ENCODE measurements at places on chromosomes 12 and 14. TPM values are rescaled to one million over a fixed set of nuclear protein-coding genes. Genes with fewer than 3 reads are reported as not detected.

Gene CAPZA3
- polyA plus RNA-seq = 0.86 TPM

Gene PTGR2
- 16.8 TPM for polyA plus RNA-seq

Gene SYNE3
- 2.1 TPM for polyA plus RNA-seq

Gene ASCL4
- polyA plus RNA-seq = not detected

Gene SLC6A15
- polyA plus RNA-seq = 0.42 TPM

DNA sequence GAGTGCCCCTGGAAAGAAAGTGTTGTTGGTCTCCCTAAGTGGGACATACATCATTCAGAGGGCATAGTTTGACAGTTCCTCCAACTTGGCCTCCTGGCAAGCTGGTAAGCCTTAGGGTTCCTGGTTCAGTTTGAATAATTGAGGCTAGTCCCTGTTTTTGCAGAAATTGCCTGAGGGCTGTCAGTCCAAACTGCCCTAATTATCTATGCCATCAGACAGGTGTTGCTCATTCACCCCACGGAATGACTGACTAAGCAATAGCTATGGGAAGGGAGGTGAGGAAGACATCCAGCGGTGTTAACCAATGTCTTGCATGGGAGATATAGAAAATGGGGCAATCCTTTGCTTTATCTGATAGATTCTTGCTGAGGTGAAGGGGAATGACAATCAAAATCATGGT lies 37.6 kb downstream of the SPTSSA start:
- no peak for DNase-seq

GRCh38 chr12:12835378-12836146 lies 22.4 kb downstream of the DDX47 start:
- DNase-seq = no peak

GRCh38 chr12:71876137-71876799 lies 36.7 kb downstream of the TBC1D15 start:
- DNase-seq = no peak

- no peak for DNase-seq
Measured at GRCh38 chr12:65885312-65885711, 61.0 kb downstream of the HMGA2 start.

DNA sequence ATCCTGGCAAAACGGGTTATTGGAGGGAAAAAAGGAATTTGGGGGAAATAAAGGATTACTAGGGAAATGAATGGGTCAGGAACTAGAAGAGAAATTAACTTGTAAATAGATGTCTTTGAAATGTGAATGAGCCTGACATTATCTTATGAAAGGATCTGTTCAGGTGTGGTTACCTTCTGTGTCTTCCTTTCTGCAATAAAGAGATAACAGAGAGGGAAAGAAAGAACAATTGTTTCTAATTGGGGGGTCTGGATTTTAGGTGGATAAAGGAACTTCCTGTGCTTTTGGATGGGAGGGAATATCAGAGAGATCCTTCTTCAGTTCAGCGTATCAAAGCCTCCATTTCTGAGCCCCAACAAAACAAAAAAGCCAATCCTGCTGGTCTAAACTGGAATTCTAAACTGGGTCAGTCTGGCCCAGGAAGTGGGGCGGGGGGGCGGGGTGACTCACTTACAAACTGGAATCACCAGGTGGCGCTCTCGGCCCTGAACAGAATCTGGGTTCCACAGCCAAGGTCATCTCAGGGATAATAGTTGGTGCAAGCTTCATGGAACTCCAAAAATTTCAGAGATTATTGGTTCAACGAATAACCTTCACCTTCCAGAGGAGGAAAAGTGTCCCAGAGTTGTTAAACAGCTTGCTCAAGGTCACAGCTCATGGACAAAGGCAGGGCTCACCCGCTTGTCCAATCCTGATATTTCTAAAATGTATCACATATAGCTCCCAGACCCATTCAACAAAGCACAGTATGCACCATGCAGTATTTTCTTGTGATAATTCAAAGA lies 15.2 kb upstream of the PEBP1 start:
- peak; percentile 30 for DNase-seq

DNA sequence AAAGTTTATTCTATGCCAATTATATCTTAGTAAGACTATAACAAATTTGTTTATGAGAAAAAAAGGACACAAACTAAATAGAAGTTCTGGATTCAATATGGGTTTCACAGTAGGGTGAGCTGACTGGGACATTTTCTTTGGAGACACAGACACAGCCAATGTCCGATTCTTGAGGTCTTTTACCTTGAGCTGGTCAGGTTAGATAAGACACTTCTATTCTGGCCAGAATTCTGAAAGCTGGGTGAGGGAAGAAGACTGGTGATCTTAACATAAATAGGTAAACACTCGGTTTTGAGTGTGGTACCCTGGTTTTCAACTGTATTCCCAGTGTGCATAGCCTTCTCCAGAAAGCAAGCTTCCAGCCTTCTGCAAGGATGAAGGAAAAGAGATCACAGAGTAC lies 10.0 kb downstream of the ATP2B1 start:
- no peak for DNase-seq

DNA sequence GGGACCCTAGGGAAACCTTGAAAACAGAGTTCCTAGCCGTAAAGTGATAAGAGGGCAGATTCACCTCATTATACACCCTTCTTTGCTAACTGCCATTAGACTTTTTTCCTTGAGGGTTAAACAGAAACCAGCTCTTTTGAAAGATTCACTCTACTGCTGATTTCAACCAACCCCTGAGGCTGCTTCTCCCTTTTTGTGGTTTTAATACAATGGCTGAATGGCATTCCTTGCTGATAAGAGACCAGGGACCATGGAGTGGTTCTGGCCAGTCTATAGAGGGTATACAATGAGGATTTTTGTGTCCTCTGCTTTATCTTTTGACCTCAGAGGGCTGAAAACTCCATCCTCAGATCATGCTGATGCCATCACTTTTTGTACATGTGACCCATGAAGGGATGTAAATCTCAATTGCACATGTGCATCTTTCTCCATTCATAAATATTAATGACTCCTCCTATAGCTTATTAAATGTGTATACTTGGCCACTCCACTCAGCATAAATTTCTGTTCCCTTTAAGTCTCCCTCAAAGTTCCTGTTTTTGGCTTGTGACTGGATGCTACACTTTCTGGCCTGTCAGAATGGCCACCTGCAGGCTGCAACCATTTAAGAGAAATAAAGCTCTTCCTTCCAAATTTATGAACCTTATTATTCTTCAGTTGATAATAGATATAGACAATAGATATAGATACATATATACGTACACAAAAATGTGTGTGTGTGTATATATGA lies 233.8 kb upstream of the SEL1L start:
- DNase-seq = no peak

DNA sequence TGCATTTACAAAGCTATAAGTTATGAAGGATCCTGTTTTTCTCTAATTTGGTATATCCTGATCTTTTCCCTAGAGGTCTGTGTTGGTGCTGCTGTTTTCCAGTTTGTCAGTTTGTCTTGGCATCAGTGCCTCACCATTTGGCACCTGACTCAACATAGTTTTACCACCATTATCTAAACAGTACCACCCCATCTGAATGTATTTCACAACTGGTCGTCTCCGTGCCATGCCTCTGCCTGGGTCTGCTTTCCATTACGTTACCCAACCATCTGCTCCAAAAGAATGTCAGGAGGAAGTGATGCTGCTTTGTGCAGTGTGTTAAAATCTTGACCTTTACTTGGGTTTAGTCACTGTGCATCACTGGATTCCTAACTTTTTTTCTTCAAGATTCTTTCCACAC lies 129.3 kb upstream of the RASSF8 start:
- no peak for DNase-seq

- no peak for DNase-seq
Measured at GRCh38 chr12:103687253-103687652, 100.2 kb downstream of the STAB2 start.

- no peak for DNase-seq
Measured at GRCh38 chr12:52452101-52452500, at the start of gene KRT6B. KRT6B (minus strand) TSS chr12:52452146; CDS start chr12:52452078, 68 bp downstream.

DNA sequence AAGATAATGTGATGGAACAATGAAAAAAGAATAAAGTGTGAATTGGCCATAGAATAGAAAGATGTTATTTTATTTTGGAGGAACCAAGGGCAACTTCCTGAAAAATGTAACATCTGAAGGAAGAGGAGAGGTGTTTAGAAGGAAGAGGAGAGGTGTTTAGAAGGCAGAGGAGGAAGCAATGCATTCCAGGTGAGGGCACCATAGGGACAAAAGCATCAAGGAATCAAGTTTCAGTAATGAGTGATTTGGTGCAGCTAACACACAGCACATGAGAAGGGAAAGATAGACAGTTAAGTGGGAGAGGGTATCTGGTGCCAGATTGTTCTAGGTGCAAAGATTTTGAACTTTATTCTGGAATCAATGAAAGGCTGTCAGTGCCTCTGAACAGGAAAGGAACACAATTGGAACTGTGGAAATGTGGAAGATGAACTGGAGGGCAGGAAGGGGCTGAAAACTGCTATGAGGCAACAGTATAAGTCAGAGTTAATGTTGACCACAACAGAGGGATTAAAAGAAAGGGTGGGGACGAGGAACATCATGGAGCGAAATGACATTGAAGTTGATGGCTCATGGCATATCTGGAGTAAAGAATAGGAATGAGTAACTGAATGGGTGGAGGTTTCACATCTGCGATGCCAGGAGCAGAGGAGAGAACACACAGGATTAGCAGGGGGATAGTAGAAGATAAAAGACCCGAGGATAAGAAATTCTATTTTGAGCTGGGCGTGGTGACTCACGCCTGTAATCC lies 326.6 kb downstream of the LRIG3 start:
- DNase-seq = no peak

- no peak for DNase-seq
Measured at GRCh38 chr12:106741247-106741646, 33.2 kb upstream of the RIC8B start.

- DNase-seq = no peak
Measured at GRCh38 chr14:24372701-24373416, 4.9 kb downstream of the NFATC4 start.

- no peak for DNase-seq
Measured at GRCh38 chr12:105453316-105453715, 122.8 kb downstream of the C12orf75 start.

DNA sequence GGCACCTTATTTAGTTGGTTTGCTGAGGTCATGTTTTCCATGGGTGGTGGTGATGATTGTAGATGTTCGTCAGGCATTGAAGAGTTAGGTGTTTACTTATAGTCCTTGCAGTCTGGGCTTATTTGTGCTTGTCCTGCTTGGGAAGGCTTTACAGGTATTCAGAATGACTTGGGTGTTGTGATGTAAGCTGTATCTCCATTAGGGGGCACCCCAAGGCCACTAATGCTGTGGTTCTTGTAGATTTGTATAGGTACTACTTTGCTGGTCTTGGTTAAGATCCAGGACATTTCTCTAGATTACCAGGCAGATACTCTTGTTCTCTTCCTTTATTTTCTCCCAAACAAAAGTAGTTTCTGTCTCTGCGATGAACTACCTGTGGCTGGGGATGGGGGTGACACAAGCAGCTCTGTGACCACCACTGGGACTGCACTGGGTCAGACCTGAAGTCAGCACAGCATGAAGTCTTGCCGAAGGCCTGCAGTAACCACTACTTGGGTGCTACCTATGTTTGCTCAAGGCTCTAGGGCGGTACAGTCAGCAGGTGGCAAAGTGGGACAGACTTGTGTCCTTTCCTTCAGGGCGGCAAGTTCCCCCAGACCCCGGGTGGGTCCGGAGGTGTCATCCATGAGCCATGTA lies 35.8 kb upstream of the FBXO33 start:
- no peak for DNase-seq

- DNase-seq = no peak
Measured at GRCh38 chr14:68384335-68384734, 408.5 kb downstream of the ZFP36L1 start.

DNA sequence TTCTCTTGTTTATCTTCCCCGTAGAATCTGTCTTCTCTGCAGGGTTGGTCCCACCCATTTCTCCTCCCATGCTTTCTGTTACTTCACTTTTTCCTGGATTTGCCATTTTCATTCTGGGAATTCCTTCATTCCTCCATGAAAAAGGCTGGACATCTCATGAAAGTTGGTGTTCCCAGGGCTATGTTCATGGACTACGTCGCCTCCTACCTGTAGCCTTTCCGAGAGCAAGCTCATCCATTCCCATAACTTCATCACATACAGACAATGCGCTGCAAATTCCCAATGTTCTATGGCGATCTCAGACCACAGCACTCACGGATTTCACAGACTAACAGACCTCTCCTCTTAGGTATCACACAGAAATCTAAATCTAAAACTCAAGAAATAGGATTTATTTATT lies 217.1 kb downstream of the EXOC5 start:
- no peak for DNase-seq

DNA sequence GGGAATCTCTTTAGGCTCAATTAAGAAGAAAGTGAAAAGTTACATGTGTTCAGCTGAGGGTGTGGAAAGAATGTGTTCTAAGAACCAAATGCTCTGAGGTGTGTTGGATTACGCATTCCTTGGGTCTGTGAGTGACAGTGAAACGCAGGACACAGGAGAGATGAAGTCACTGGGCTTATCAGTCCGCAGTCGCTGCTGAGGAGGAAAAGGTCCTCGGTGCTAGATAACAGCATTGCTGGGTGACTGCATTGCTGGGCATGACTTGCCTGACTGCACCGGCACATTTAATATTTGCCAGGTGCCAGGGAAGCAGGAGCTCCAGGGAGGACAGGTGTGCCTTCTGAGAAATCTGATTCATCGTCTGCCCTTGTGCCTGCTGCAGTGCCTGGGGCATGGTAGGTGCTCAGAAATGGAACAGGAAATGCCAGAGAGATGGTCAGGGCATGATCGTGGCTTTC lies 64.4 kb upstream of the FZD10 start:
- no peak for DNase-seq

GRCh38 chr12:132462788-132463187 lies 27.2 kb upstream of the FBRSL1 start:
- DNase-seq = no peak

DNA sequence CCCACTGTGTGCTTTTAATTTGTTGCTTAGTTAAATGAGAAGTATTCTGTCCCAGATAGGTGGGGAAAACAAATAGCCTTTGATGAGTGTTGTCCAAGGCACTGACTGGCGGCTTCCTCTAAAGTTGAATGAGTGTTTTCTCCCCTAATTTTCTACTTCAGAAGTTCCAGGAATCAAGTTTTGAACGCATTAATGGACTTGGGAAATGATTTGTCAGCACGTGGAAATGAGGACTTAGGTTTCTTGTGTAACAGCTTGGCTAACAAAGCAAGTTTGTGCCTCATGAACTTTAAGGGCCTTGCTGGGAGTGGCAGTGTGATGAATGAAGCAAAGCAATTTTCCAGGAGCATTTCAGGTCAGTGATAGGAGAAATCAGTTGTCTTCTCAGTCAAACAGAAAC lies 56.9 kb downstream of the LIN52 start:
- no peak for DNase-seq

DNA sequence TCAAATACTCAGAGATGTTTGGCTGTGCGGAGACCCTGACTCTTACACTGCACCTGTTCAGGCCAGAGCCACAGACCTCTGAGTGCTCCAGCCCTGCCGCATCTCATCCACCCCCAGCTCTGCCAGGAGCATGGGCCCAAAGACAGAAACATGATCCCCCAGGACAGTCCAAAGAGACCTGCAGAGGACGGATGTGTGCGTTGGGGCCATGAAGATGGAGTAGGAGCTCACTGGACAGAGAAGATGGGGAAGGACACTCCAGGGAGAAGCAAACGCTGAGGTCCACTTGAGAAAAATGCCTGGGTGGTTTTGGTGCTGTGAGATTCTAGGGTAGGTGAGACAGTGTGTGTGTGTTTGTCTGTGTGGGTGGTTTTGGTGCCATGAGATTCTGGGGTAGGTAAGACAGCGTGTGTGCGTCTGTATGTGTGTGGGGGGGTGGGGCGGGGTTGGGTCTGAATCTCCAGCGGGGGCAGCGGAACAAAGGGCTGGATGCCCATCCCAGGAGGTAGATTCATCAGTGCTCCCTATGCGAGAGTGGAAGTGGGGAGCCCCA lies 818 bp upstream of the HHIPL1 start:
- DNase-seq = no peak
